ENCODE measurements at places on chromosomes 3 and 15.

DNA sequence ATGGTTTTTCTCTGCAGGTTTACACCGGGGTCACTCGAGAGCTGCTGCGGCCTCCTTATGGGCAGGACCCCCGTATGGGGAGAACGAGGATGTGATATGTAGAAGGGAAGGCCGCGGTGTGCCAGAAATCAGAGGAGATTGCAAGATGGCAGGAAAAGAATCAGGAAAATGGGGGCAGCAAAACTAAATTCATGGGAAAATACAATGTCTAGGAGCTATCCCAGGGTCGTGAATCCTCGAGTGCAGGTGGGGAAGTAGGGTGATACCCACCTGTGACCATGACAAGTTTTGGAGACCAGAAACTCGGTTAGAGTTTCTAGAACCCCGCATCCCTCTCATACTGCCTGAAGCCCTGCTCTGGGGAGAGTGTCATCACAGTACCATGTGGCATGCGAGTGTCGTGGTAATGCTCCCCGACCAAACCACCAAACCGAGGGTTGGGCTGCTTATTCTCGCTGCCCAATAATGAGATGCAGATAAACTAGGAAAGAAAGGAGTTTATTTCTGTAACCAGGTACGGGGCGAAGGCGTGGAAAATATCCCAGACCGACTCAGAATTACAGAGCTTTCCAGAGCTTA lies 781 bp downstream of the TRNT1 start:
- DNase-seq, result no peak

GRCh38 chr3:9078561-9079240 lies 115.4 kb upstream of the RAD18 start:
- DNase-seq, result no peak

- no peak for DNase-seq
Measured at GRCh38 chr3:11603628-11604027, 40.1 kb downstream of the VGLL4 start.

DNA sequence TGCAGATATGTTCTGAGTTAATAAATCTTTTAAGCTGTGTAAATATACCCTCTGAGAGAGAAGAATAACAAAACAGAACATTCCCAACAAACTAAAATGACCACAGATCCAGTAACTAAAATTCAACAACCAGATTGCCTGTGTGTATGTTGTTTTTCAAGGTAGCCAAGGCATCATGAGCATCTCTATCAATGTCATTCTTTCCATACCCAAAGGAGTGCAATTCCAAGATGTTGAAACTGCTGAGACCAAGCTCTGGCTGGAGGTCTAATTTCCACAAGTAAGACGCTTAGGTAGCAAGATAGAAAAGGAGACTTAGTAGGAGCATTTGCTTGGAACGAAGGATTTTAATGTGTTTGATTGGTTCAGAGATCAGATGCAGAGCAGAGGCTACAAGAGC lies 276.3 kb downstream of the RBMS3 start:
- no peak for DNase-seq

- DNase-seq, result no peak
Measured at GRCh38 chr15:96187341-96188305, 142.9 kb upstream of the NR2F2 start.

GRCh38 chr3:148816427-148816826 lies 11.2 kb upstream of the CPB1 start:
- no peak for DNase-seq

GRCh38 chr3:34012102-34012461 lies 213.7 kb downstream of the PDCD6IP start:
- no peak for DNase-seq

GRCh38 chr3:58356054-58356453 lies 23.4 kb downstream of the PXK start:
- DNase-seq, result no peak

GRCh38 chr3:24101676-24102168 lies 156.6 kb downstream of the NR1D2 start:
- no peak for DNase-seq

DNA sequence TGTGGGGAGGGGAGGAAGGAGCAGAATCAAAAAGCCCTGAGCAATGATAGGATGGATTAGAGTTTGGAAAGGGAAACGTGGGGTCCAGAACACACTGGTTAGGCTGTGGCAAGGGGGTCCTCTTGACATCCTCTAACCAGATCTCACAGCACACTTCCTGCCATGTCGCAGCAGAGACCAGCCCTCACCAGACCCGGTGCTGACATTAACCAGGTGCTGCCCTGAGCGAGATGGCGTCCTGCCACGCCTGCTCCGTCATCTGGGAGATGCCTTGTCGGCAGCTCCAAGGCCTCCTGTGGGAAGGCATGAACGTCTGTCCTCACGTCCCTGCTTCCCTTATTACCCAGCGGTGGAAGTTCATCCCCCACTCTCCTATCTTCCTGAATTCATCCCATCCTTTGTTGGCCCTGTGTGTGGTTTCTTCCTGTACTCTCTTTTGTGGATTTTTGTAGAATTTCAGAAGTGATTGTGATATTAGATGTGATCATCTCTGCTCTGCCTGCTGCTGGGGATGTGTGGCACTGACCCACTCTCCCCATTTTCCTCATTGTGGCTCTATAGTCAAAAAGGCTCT lies 29.4 kb upstream of the MYZAP start:
- DNase-seq, result no peak

- DNase-seq, result no peak
Measured at GRCh38 chr15:95793231-95793630, 537.3 kb upstream of the NR2F2 start.

GRCh38 chr15:82585072-82585471 lies 44.8 kb upstream of the RPS17 start:
- DNase-seq, result no peak

DNA sequence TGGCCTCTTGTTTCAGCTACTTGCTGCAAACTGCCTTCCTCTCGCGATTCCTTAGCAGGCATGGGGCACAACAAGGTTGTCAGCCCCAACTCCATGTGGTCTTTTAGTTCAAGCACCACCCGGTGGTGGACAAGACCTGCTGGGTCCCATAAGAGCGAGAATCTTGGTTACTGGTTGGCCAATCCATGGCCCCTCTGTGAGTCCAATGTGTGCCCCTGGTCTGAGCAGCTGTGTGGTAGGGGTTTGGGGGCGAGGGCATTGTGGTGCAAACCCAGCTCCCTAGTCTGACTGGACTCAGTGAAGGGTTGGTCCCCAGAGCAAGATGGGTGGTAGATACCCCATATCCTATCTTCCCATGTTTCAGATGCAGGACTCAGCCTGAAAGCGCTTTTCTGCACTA lies 48.8 kb downstream of the MESD start:
- no peak for DNase-seq

DNA sequence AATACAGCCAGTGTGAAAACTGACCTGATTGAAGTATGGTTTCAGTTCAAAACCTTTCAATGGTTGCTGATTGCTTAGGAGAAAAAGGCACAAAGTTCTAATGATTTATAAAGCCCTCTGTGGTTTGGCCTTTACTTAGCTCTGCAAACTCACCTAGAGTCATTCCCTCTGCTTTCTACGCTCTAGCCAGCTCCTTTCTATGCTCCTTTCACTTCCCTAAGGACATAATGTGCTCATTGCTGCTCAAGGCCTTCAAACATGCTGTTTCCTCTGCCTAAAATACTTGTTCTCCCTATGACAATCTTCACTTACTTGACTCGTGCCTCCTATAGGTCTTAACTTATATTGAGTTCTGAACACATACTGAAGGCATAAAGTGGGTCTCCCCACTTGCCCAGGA lies 19.0 kb downstream of the RPL39L start:
- no peak for DNase-seq

DNA sequence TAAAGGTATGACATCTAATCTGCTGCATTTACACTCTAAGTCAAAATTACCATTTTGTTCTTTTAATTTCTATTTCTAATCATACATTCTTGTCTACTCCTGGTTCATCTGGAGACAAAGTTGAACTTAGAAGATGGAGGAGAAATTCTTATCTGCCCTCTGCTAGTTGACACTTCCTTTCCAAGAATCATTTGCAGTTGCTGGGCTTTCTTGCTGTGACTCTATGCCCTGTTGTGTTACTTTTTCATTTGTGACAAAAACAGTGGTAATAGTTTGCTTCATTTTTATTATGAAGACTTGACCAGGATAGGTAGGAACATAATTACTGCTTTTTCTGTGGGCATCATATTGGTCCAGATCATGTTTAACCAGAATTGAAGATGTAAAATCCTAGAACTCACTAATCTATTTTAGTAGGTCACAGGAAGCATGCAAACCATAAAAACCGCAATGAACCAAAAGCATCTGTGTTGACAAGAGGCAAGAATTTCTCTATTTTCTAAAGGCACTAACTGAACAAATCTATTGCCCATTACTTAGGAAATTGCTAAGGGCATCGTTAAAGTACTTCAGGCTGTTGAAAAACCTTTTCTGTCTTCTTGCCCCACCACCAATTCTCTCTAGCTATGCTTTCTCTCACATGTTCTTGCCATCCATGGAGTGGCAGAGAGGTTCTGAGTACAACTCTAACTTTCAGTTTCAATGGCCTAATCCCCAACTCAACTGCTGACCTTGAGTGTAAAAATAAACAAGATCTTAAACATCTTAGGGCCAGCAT lies 4.2 kb upstream of the CCR2 start:
- no peak for DNase-seq

GRCh38 chr15:32864051-32864450 lies 146.2 kb downstream of the GREM1 start:
- no peak for DNase-seq

DNA sequence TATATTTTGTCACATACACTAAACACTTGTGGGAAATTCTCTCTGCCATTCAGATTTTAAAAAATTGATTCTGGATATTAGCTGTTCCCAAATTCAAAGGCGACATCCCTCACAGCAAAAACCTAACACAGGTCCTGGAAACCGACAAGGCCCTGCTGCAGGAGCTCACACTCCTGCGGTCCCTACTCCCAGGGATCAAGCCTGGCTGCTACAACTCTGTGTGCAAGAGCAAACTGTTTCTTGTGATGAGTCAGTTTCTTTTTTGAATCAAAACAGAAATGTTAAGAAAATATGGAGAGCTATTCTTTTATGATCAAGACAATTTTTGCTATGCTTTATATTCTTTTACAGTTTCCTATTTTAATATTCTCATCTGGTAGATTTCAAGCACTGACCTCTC lies 51.0 kb upstream of the TJP1 start:
- DNase-seq, result no peak

DNA sequence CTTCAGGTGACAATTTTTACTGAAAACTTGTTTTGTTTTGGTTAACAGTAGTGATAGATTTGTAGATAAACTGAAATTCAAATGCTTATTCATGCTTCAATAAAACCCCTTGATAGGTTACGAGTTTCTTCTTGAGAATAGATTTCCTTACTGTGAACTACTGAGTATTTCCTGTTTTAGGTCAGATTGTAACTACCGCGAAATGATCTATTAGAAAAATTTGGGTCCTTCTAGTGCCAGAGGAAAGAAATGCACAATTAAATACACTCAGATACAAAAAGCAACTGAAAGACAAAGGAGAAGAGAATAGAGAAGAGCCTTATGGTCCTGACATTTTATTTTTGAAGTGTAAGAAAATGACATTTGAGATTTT lies 251.7 kb upstream of the TBL1XR1 start:
- no peak for DNase-seq

GRCh38 chr3:188656196-188656982 lies 502.4 kb downstream of the LPP start:
- DNase-seq, result no peak

DNA sequence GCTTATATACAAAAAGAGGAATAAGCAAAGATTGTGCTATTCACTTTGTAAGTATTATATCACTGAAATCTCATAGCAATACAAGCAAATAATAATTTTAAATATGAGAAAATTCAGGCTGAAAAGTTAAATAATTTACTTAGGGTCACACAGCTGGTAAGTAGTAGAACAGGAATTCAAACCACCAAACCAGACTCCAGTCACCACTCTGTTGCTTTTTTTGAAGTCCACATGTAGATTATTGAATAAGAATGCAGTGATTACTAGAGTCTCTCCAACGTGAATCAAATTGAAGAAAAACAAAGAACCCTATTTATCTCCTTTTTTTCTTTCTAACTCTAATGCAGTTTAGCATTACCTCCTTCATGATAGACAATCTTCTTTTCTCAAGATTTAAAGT lies 15.9 kb downstream of the SPICE1 start:
- no peak for DNase-seq

DNA sequence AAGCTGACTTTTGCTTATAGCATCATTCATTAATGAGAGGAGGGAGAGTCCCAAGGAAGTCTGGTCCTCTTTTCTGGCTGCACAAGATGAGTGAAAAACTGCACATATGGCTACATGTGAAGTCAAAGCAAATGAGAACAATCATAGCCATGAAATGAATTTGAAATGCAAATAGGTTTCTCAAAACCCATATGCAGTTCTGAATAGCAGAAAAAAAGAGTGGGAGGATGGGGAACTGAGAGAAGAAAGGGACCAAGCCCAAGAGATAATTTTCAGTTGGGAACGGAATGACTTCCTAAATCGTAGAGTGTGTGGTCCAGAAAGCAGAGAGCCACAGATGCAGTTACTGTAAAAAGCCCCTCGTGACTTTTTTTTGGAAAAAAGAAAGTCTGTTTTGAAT lies 66.3 kb downstream of the GTPBP8 start:
- no peak for DNase-seq

DNA sequence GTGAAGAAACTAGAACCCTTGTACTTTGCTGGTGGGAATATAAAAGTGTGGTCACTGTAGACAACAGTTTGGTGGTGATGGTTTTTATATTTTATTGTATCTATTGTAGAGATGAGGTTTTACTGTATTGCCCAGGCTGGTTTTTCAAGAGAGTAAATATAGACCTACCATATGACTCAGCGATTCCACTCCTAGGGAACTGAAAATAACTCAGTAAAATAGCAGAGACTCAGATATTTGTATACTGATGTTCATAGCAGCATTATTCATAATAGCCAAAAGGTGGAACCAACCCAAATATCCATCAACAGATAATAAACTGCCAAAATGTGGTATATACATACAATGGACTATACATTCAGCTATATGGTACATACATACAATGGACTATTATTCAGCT lies 68.8 kb upstream of the IL12A start:
- DNase-seq, result no peak

DNA sequence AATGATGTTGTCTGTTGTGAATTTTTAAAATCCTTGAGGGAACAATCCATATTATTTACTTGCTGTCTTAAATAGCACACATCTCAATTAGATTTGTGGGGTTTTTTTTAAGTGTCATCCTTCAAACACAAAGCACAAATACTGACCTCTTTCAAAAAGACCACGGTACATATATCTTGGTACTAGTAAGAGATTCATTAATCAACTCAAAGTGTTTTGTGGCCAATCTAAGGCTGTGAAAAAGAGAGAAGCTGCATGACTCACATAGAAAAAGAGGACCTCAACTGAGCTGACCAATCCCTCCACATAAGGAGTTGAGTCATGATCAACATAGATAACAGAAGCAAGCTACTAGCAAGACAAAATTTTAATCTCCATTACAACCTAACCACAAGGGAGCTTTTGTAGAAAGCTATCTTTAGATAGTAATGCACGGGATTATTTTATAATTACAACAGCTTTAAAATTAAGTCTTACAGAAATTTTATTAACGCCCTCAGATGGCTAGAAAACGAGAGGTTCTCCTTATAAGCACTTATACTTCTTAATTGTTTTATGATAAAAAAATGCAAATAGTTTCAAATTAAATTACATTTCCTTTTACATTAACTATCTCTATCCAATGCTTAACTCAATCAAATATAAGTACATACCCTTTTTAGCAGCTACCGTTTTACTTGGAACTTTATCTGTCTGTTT lies 60.5 kb downstream of the TOP2B start:
- no peak for DNase-seq
